CD4-positive, alpha-beta T cell treated with Interleukin-2 at 100 ng/mL for 4 hours (primary cell): ENCODE measurements at places on chromosomes 12 and 14.
A peak's percentile ranks its signal among the peaks of the same experiment; 100 is the strongest.

DNA sequence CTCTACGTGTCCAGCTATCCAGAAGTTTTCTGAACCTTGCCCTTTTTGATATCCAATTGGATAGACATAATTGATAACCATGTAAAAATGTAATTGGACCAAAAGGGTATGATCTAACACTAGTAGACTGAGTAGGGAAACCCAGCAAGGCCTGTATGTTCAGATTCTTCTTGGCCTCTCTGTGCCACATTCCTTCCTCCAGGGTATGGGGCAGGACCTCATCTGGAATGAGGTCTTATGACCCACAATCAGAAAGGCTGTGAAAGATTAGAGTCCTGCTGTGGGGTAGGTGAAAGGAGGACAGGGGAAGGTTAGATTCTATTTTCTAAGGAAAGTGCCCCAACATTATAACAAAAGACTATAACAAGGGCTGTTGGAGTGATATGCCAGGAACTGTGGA lies 51.3 kb upstream of the A2ML1 start:
- no peak for DNase-seq

- DNase-seq = no peak
These were observed 37.4 kb upstream of the C12orf71 start for GRCh38 chr12:27119797-27120196.

DNA sequence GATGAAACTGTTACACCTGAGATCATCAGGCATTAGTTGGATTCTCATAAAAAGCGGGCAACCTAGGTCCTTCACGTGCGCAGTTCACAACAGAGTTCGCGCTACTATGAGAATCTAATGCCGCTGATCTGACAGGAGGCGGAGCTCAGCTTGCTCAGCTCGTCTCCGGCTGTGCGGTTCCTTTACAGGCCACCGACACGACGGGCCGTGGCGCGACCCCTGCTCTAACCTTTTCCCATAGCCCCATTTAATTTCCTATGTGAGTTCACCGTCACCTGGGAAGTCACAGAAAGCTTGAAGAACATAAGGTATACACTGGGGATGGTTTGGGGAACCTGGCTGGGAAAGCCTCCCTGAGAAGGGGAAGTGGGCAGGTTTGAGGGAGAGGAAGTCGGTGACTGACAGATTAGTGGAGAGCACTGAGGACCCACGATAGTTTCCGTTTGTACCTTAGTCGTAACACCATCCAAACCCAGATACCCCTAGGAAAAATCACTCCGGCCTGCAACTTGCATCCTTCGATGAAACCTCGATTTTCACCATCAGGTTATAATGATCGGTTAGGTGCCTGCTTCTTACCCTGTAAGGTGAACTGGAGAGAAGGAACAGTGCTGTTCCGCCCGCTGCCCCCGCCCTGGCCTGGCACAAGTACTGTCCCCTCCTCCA lies 2.8 kb upstream of the AAAS start:
- DNase-seq = peak; percentile 55

GRCh38 chr12:31491841-31492598 lies 98.9 kb downstream of the DENND5B start:
- no peak for DNase-seq

GRCh38 chr12:58105225-58106119 lies 164.1 kb downstream of the ATP23 start:
- DNase-seq = no peak

GRCh38 chr12:57157588-57158173 lies 10.3 kb upstream of the LRP1-AS start:
- no peak for DNase-seq
